ENCODE measurements at places on chromosomes 4 and X. TPM values are rescaled to one million over a fixed set of nuclear protein-coding genes. Genes with fewer than 3 reads are reported as not detected.

GRCh38 chr4:161280929-161281328 lies 882.9 kb downstream of the FSTL5 start:
- DNase-seq = no peak

GRCh38 chrX:116031331-116031730 lies 139.2 kb upstream of the AGTR2 start:
- DNase-seq = no peak

DNA sequence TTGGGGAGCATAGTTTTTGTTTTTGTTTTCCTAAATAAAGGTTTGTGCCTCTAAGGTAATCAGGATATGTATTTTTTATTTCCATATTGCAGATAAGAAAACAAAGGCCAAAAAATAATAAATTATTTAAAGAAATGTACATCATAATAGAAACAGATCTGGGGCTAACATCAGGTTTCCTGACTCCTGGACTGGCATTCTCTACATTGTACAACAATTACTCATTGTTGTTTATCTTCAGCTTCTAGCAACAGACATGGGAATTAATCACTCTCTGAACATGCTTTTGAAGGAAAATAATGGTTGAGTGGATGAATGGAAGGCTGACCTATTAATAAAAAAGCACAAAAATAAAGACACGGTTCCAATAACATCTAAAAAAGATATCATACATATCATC lies 146.2 kb downstream of the KCNIP4 start:
- DNase-seq = no peak

DNA sequence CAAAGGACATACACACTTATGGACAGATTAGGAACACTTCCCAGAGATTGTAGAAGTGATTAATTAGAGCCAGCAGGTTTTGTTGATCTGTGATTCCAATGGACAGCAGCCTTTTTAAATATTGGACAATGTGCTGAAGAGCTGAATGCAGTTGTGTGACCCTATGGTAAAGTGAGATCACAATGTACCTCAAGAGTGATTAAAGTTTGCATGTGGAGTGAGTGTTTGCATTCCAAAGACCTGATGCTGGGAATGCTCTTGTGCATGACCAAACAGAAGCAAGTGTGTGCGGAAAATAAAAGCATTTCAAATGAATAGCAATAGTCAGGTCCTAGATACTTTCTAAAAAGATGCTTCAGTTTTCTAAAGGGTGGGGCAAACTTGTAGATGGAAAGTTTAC lies 154.1 kb downstream of the BANK1 start:
- DNase-seq = no peak

The AKAP17A gene
- total RNA-seq = 66.4 TPM

GRCh38 chr4:20565075-20565721 lies 135.1 kb upstream of the PACRGL start:
- no peak for DNase-seq

GRCh38 chrX:104935581-104935980 lies 284.9 kb downstream of the TEX13A start:
- no peak for DNase-seq

- no peak for DNase-seq
Measured at GRCh38 chr4:146255874-146256273, 41.5 kb downstream of the REELD1 start.

The IQSEC2 gene
- total RNA-seq = not detected

DNA sequence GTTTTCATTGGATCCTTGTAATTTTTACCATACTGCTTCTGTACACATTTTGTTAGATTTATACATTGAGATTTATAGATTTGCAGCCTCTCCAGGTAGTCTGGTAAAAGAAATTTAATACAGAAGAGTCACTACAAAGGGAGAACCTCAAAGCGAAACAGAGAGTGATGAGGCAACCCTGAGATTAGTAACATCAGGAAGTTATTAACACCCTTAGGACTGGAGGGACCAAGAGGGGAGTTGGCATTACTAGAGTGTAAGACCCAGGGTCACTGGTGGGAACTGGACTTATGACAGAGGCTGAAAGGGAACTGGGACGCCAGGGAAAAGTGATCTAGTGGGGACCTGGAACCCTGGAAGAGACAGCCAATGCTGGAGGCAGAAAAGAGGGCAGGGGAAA lies 20.6 kb upstream of the MAML3 start:
- DNase-seq = no peak
